Right cardiac atrium (tissue), 5 donors: ENCODE measurements at places on chromosomes 7 and 10. TPM values are rescaled to one million over a fixed set of nuclear protein-coding genes. Genes with fewer than 3 reads are reported as not detected.

Gene DRGX
- not detected for total RNA-seq

GRCh38 chr10:10600004-10600403 is 417.7 kb upstream of the CELF2 start:
- no peak for DNase-seq

DNA sequence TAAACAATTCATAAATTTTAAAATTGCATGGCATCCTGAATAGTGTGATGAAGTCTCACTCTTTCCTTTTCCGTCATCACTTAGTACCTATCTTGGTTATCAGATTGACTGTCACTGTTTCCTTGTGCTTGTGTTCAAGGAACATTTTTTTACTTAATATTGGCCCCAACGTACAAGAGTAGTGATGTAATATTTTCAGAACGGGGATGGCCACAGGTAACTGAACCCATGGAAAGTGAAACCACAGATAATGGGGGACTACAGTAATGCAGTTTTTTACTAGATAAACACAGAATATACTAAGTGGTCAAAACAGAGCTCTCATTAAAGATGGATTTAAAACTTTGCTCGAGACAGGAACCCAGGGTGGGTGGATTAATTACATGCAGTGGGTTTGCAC is 85.4 kb downstream of the MACC1 start:
- DNase-seq = no peak

- DNase-seq = peak; percentile 33
Measured at GRCh38 chr10:71335173-71335708, 16.2 kb downstream of the SLC29A3 start.

Gene TCF7L2
- total RNA-seq = 18.7 TPM

DNA sequence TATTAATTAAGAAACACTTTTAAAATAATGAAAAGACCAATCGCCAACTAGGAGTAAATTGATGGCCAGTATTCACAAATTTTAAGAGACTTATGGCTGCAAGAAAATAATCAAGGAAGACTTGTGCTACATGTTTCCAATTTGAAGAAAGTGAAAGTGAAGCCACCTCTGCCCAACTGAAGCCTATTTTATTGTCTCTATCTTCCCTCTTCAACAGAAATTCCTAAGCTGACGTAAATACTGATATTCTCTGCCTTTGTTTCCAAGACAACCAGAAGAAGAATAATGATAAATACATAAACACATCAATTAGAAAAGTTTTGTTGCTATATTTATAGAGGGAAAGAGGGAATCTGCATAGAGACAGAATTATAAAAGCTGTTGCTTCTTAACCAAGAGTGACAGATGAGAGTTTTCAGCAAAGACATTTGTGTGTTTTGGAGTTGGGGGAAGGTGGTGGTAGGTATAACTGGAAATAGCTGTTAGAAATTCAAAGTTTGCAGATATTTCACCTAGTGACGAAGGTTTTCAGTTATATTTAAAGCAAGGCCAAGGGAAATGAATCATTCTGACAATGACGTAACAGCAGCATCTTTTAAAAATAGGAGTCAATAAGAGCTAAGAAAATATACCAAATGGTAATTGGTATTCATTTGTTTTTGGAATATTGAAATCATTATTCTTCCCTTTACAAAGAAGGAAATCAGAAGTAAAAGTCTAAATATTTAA is 576.6 kb upstream of the SORCS1 start:
- no peak for DNase-seq

DNA sequence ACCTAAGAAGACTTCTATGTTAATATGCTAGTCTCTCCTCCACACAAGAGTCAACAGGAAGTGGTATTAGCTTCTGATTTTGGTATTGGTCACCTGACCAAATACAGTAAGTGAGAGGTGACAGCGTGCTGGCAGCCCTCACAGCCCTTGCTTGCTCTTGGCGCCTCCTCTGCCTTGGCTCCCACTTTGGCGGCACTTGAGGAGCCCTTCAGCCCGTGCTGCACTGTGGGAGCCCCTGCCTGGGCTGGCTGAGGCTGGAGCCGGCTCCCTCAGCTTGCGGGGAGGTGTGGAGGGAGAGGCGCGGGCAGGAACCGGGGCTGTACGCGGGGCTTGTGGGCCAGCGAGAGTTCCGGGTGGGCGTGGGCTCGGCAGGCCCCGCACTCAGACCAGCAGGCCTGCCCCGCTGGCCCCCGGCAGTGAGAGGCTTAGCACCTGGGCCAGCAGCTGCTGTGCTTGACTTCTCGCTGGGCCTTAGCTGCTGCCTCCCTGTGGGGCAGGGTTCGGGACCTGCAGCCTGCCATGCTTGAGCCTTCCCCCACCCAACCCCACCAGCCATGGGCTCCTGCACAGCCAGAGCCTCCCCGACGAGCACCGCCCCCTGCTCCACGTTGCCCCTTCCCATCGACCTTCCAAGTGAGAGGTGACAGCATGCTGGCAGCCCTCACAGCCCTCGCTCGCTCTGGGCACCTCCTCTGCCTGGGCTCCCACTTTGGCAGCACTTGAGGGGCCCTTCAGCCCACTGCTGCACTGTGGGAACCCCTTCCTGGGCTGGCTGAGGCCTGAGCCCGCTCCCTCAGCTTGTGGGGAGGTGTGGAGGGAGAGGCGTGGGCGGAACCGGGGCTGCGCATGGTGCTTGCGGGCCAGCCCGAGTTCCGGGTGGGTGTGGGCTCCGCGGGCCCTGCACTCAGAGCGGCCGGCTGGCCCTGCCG is 4.2 kb upstream of the ACSL5 start:
- peak; percentile 51 for DNase-seq

DNA sequence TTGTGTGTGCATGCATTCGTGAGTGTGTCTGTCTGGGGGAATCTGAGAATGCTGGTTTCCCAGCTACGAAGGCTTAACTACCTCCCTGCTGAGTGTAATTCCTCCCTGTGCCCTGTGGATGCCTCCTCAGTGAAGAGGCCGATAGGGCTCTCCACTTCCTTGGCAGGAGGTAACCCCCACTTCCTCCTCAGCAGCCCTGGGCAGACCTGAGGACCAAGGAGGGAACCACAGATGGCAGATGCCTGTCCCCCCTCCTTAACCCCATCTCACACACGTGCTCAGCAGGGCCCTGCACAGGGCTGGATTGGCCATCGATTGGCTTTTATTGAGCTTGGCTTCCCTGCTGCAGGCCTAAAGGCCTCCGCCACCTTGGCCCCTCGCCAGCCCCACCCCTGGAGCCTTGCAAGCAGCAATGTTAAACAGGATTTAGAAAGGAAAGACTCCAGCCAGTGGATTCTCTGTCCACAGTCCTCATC is 45.6 kb upstream of the LRRC4 start:
- peak; percentile 89 for DNase-seq

Gene HMX2
- total RNA-seq = not detected

DNA sequence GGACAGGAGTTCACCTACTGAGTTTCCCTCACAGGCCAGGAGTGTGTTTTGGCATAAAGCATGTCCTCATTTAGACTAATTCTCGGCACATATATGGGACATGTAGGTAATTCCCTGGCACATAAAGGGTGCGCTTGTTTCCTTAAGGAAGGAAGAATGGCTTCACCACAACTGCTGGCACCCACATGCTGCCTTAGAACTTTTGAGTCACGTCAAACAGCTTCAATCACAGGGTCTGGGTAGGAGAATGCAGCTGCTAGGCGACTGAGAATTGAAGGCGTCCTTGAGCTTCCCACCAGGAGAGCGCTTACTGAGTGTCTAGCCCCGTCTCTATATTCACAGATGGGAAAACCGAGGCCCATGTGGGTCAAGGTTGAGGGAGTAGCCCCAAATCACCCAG is 146.1 kb downstream of the CHN2 start:
- no peak for DNase-seq

Gene FAM13C
- total RNA-seq = 5.3 TPM

GRCh38 chr7:131897016-131897789 is 340.8 kb upstream of the PODXL start:
- DNase-seq = no peak

Gene ZNF239
- 2.2 TPM for total RNA-seq

- peak; percentile 52 for DNase-seq
Measured at GRCh38 chr10:74824900-74825370, 1.5 kb upstream of the KAT6B start.

DNA sequence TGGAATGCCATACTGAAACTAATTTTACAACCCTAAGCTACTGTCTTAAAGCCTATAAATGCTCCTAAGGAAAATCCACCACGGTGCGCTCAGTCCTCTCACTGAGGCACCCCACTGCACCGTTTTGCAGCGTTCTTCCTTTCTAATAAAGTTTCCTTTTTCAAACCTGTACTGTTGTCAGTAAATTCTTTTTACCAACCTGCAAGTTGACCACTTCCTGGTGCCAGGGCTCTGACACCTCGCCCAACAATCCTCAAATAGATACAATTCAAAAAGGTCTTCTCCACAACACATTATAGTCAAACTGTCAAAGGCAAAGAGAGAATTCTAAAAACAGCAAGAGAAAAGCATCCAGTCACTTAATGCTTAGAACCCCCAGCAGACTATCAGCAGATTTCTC is 42.8 kb downstream of the HERPUD2 start:
- no peak for DNase-seq

Gene ICA1
- 70.3 TPM for total RNA-seq

DNA sequence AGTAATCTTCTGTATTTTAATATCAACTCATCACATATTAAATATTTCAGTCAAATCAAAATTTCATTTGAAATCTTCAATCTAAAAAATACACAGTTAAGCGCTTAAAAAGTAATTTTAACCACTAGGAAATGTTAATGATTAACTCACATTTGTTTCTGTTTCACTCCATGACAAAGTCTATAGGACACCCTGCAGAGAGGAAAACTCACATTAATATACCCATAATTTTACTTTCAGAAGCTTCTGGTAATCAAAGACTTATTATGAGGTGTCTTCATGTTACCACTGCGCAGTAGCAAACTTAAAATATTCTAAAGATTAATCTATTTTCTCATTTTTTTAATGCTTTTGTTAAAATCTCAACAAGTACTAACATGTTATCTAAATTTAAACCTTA is 41.0 kb upstream of the ZNF518A start:
- no peak for DNase-seq
